ENCODE measurements at places on chromosomes 4 and X. TPM values are rescaled to one million over a fixed set of nuclear protein-coding genes. Genes with fewer than 3 reads are reported as not detected.

The BCAP31 gene
- total RNA-seq, result 129 TPM

The CT45A5 gene
- not detected for total RNA-seq

The ADH7 gene
- total RNA-seq, result not detected

- no peak for DNase-seq
- H3K4me3 ChIP-seq, result no peak overlapping the region
- H3K36me3 ChIP-seq, result no peaks in the 10 kb centered on the region
Measured at GRCh38 chr4:7960017-7960789, 20.5 kb upstream of the AFAP1 start.

GRCh38 chr4:38724475-38724808 is 58.3 kb downstream of the TLR10 start:
- no peak overlapping the region for H3K27ac ChIP-seq
- no peaks in the 10 kb centered on the region for H3K4me1 ChIP-seq

DNA sequence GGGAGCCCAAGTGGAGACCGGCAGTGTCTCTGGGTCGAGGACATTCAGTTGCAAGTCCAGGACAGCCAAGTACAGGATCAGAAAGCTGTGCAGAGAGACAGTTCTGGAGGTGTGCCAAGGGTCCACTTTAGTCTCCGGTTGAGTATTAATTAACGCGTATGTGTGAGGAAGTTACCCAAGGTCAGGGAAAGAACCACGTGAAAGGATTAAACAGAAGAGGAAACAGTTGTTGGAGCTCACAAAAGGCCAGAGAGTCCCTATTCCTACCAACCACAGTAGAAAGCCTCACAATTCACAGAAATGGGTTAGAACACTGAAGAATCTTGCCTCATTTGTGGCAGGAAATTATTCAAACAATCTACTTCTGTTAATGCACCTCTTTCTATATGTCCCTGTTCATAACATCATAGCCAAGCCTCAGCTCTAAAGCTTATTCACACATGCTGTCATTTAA is 17.9 kb upstream of the NSUN7 start:
- no peaks in the 10 kb centered on the region for H3K4me1 ChIP-seq
- no peaks in the 10 kb centered on the region for H3K27me3 ChIP-seq
- no peaks in the 10 kb centered on the region for H3K36me3 ChIP-seq
- no peak overlapping the region for H3K4me3 ChIP-seq
- no peak for DNase-seq

- H3K4me3 ChIP-seq, result no peak overlapping the region
- no peaks in the 10 kb centered on the region for H3K4me1 ChIP-seq
- no peaks in the 10 kb centered on the region for H3K36me3 ChIP-seq
- H3K27ac ChIP-seq, result no peak overlapping the region
Measured at GRCh38 chrX:114267142-114267541, 316.7 kb upstream of the HTR2C start.

- DNase-seq, result no peak
- no peaks in the 10 kb centered on the region for H3K36me3 ChIP-seq
- no peak overlapping the region for H3K27ac ChIP-seq
- no peak overlapping the region for H3K4me3 ChIP-seq
Measured at GRCh38 chr4:14671146-14671545, 331.1 kb upstream of the CPEB2 start.

DNA sequence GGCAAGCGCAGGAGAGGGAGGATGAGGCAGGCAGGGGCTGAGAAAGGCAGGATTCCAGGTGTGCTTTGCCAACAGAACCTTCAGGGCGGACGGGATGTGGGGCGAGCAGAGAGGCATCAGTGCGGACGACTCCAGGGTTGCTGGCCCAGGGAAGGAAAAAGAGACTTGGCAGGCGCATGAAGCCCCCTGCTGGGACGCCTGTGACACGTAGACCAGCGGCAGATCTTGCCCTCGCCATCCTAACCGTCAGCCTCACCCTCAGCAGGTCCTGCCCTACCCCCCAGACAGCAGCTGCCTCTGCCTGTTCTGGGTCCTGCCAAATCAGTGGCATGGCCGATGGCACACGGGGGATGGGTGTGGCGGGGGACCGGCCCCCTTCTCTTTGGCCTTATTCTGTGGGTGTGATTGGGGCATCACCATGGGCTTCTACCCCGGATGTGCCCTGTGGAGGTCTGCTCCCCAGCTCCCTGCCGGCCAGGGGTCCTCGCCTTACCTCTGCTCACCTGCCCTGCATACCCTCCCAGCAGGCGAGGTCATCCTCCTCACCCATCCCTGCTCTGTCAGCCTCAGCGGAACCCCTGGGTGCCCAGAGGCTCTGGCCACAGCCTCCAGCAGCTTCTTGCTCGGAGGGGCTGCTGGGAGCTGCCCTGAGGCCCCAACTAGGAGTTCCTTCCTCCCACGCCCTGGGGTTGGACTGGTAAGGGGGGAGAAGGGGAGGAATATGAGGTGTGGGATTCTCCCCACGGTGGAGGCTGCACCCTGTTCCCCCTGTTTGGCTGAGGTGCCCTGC is 2.9 kb upstream of the SH3BP2 start:
- H3K4me3 ChIP-seq, result no peak overlapping the region
- no peaks in the 10 kb centered on the region for H3K36me3 ChIP-seq
- peaks cover 4% of the 10 kb centered on the region for H3K4me1 ChIP-seq

Measured in breast epithelium (tissue), 4 donors.